ENCODE measurements at places on chromosomes 1 and 21.
A peak's percentile ranks its signal among the peaks of the same experiment; 100 is the strongest.

DNA sequence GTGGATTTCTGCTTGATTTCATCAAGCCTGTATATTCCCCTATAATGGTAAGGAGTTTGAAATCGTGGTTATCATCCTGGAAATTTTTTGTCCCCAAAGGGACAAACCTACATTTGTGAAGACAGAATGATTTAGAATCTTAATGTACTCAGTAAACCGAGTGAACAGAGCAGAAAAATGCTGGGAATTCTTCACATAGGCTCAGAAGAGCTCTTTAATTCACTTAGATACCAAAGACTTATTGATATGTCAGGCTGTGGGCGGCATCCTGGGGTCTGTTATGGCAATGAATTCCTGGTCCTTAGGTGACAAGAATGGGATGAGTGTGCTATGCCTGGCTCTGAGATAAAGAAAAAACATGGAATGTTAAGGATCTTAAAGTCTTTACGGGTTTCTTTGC is 74.9 kb downstream of the ROR1 start:
- H3K4me3 ChIP-seq = no peak overlapping the region
- H3K36me3 ChIP-seq = no peaks in the 10 kb centered on the region
- no peak for DNase-seq
- H3K4me1 ChIP-seq = no peaks in the 10 kb centered on the region
- no peak overlapping the region for H3K27ac ChIP-seq

GRCh38 chr1:32286763-32287162 is 5.1 kb upstream of the HDAC1 start:
- H3K4me3 ChIP-seq = no peak overlapping the region
- no peaks in the 10 kb centered on the region for H3K4me1 ChIP-seq
- DNase-seq = no peak

GRCh38 chr1:3527774-3528173 is 73.3 kb downstream of the ARHGEF16 start:
- H3K27ac ChIP-seq = no peak overlapping the region
- H3K36me3 ChIP-seq = no peaks in the 10 kb centered on the region
- no peak overlapping the region for H3K4me3 ChIP-seq
- H3K27me3 ChIP-seq = no peaks in the 10 kb centered on the region
- no peak for DNase-seq

DNA sequence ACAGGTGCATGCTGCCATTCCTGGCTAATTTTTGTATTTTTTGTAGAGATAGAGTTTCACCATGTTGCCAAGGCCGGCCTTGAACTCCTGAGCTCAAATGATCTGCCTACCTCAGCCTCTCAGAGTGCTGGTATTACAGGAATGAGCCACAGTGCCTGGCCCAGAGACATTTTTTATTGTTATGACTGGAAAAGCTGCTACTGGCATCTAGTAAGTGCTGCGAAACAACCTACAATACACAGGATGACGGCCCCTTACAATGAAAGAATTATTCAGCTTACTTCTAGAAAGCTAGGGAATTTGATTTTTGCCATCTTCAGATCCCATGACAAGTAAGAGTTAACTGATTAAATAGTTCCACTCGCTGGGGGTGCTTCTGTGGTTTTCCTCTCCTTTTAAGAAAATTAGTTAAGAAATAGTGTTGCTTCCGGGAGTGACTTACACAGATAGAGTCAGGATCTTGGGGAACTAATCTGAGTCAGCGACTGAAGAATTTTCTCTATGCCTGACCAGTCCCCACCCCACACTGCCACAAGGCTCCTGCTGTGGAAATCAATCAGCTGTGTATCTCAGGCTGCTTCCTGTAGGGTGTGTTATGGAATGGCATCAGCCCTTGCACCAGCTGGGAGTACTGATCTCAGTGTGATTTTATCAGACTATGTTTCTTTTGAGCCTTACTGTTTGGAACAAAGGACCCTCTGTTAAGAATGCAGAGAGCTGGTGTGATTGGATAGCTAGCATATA is 93.0 kb upstream of the BMP8A start:
- H3K27me3 ChIP-seq = no peaks in the 10 kb centered on the region
- H3K4me1 ChIP-seq = peaks cover 45% of the 10 kb centered on the region
- H3K36me3 ChIP-seq = no peaks in the 10 kb centered on the region

DNA sequence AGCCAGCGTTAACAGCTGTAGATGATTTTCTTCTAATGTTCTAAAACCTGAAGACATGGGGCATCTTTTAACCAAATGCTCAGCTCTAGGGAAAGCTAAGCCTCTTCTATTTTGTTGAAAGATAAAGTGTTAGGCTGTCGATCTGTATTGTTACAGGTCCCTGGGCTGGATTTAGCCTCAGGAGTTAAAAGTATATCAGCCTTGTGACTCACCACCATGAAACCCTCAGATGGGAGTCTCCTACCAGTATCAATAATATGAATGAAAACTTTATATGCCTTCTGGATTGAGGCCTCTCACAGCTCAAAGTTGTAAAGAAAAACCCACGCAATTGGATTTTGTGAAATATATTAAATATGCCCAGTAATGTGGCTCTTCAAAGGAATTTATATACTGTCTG is 231.6 kb downstream of the FGGY start:
- H3K27me3 ChIP-seq = no peaks in the 10 kb centered on the region
- H3K4me3 ChIP-seq = no peak overlapping the region
- no peak for DNase-seq
- H3K4me1 ChIP-seq = no peaks in the 10 kb centered on the region
- H3K27ac ChIP-seq = no peak overlapping the region

DNA sequence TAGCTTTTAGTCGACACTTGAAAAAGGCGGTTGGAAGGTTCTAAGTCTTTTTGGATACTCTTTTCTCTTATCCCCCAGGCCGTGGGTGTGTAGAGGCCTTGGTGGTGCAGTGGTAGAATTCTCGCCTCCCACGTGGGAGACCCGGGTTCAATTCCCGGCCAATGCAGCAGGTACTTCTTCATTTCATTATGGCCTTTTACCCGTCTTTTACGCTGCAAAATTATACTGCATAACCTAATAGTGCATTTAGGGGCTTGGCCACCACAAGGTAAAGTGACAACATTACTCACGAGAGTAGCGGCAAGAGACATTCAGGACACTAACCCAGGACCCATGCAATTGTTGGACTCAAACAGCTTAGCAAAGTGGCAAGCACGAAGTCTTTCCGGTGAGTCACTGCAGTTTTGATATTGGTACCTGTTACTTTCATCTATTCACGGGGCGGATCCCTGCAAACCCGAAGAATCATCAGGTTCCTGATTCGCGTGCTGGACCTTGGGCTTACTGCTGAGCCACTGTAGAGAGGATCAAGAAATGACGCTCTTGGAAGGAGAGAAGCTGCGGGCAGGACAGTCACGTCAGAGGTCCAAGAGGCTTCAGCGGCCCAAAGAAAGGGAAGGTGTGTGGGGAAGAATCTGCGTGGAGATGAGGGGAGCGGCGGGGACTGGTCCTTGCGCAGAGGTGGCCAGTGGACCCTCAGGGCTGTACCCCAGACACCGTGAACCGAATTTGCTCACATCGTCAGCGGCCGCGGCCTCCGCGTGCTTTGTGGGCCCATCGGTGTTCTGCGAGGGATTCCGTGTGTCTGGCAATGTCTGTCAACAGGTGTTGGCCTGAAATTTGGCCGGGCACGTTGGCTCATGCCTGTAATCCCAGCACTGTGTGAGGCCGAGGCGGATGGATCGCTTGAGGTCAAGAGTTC is 12.9 kb upstream of the RNU1-4 start:
- DNase-seq = peak; percentile 51
- H3K36me3 ChIP-seq = no peaks in the 10 kb centered on the region
- H3K27me3 ChIP-seq = no peaks in the 10 kb centered on the region
- H3K27ac ChIP-seq = no peak overlapping the region

GRCh38 chr1:225660544-225660946 is 7.6 kb upstream of the ENAH start:
- no peaks in the 10 kb centered on the region for H3K4me1 ChIP-seq
- no peak for DNase-seq
- H3K27me3 ChIP-seq = no peaks in the 10 kb centered on the region
- H3K36me3 ChIP-seq = no peaks in the 10 kb centered on the region
- H3K4me3 ChIP-seq = no peak overlapping the region
- no peak overlapping the region for H3K27ac ChIP-seq

DNA sequence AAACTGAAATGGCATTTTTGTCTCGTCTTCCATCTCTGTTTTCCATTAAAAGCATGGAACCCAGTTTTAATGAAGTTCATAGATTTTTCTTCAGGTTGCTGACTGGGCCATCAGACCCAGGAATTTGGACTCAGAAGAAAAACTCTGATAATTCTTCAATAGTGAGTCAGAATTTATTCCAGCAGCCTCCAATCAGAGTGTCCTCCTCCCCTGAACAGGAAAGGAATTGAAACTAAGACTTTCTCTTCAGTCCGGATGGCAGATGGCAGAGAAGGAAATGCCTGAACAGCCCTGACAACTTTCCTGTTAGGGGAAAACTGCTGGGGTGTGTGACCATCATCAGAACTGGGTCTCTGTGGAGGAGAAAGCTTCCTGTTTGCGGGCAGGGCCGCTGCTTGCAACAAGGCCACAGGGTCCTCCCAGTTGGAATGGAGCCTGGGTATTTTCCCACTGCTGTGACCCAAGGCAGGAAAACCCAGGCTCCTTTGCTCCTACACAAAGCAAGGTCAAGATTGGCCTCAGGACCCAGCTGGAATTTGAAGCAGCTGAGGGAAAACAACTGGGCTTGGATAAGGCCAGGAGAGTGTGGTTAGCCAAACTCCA is 20.7 kb downstream of the CD34 start:
- H3K4me3 ChIP-seq = no peak overlapping the region
- H3K4me1 ChIP-seq = peaks cover 34% of the 10 kb centered on the region
- peak; percentile 80 for DNase-seq
- H3K27me3 ChIP-seq = no peaks in the 10 kb centered on the region
- H3K27ac ChIP-seq = peak overlapping the region; percentile 53
- H3K36me3 ChIP-seq = no peaks in the 10 kb centered on the region

DNA sequence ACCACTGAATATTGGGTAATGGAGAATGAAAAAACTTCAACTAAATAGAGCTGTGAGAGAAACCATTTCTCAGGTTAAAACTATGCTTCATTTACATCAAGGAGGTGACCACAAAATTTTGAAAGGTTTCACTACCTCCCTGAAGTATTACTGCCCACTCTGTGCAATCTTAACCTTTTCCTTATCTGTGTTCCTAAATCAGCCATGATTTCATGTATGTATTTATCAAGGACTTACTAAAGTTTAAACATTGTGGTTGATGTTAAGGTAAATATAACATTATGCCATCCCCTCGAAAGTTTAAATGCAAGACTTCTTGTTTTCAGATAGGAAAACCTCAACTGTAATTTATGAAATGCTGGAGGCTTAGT is 84.4 kb downstream of the CLEC20A start:
- H3K27ac ChIP-seq = no peak overlapping the region
- no peak for DNase-seq
- no peaks in the 10 kb centered on the region for H3K27me3 ChIP-seq
- H3K4me1 ChIP-seq = no peaks in the 10 kb centered on the region
- no peak overlapping the region for H3K4me3 ChIP-seq

DNA sequence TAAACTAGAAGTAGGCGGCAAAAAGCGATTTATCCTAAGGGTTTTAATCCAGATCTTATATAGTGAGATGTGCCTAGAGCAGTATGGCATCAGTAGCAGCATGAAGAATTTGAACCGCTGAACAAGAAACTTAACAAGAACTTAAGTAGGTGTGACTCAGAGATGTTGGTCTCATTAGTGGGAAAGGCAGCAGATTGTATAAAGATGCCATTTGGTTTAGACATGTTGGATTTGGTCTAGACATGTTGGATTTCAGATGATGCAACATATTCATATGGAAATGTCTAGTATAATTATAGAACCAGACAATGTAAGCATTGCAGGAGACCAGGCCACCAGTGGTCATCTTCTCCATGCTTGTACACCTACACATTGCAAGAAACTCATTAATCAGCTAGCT is 42.1 kb upstream of the ZP4 start:
- no peak overlapping the region for H3K4me3 ChIP-seq
- H3K4me1 ChIP-seq = no peaks in the 10 kb centered on the region
- no peaks in the 10 kb centered on the region for H3K27me3 ChIP-seq
- H3K27ac ChIP-seq = no peak overlapping the region
- no peak for DNase-seq

DNA sequence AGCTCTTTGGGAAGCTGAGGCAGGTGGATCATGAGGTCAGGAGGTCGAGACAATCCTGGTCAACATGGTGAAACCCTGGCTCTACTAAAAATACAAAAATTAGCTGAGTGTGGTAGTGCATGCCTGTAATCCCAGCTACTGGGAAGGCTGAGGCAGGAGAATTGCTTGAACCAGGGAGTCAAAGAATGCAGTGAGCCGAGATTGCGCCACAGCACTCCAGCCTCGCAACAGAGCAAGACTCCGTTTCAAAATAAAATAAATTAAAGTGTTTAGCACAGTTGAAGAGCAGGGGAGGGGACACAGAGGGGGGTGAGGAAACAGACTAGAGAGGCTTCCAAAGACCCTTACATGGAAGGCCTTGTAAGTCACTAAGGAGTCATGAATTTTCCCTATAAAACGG is 131.2 kb upstream of the SPATA6 start:
- no peak for DNase-seq
- no peaks in the 10 kb centered on the region for H3K27me3 ChIP-seq
- H3K4me3 ChIP-seq = no peak overlapping the region
- no peaks in the 10 kb centered on the region for H3K4me1 ChIP-seq
- H3K36me3 ChIP-seq = no peaks in the 10 kb centered on the region

DNA sequence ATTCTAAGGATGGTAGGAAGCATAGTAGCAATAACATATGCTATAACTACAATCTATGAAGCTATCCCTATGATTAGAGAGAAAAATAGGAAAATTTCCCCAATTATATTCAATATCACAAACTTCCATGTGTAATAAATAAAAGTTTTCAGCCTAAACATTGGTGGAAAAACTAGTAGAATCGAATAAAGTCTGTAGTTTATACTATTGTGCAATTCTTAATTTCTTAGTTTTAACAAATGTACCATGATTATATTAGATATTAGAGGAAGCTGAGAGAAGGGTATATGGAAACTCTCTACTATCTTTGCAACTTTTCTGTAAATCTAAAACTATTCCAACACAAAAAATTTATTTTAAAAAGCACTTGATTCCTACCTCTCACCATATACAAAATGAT is 13.8 kb upstream of the GFI1 start:
- no peak for DNase-seq
- H3K4me3 ChIP-seq = no peak overlapping the region
- H3K27me3 ChIP-seq = no peaks in the 10 kb centered on the region
- H3K36me3 ChIP-seq = no peaks in the 10 kb centered on the region
- no peak overlapping the region for H3K27ac ChIP-seq
- no peaks in the 10 kb centered on the region for H3K4me1 ChIP-seq

GRCh38 chr1:175679981-175680652 is 63.3 kb downstream of the TNR start:
- H3K27me3 ChIP-seq = no peaks in the 10 kb centered on the region
- no peaks in the 10 kb centered on the region for H3K36me3 ChIP-seq
- H3K27ac ChIP-seq = no peak overlapping the region
- H3K4me1 ChIP-seq = no peaks in the 10 kb centered on the region
- no peak for DNase-seq

All from testis (tissue), 5 donors.